ENCODE measurements at places on chromosomes 5 and 9. TPM values are rescaled to one million over a fixed set of nuclear protein-coding genes. Genes with fewer than 3 reads are reported as not detected.

DNA sequence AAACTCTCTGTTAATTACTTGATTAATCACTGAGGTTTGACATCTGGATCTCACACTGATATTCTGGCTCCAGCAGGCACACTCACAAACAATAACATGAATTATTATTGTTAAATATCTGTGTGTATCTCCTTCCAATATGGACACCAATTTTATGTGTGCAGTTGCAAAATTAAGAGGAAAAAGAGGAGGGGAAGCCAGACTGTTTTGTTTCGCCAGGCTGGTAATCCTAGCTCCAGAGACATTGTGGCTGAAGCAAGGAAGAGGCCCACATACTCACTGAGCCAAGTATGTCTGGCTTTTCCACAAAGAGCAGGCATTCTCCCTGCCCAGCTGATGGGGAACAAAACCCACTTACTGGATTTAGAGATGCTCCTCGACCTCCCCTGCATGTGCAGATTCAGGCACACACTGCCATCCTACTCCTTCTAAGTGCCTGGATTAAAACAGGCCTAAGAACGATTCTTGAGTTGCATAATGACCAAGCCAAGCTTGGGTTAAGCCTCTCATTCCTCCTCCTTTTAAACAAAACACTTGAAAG lies 181.9 kb downstream of the ESM1 start:
- no peaks in the 10 kb centered on the region for H3K36me3 ChIP-seq
- DNase-seq, result no peak
- no peaks in the 10 kb centered on the region for H3K27me3 ChIP-seq
- no peaks in the 10 kb centered on the region for H3K4me1 ChIP-seq
- no peak overlapping the region for H3K4me3 ChIP-seq

- H3K36me3 ChIP-seq, result no peaks in the 10 kb centered on the region
- peak; percentile 30 for DNase-seq
- no peaks in the 10 kb centered on the region for H3K27me3 ChIP-seq
- H3K4me1 ChIP-seq, result no peaks in the 10 kb centered on the region
Measured at GRCh38 chr9:31390403-31391025, 993.9 kb upstream of the ACO1 start.

- DNase-seq, result no peak
- H3K4me1 ChIP-seq, result no peaks in the 10 kb centered on the region
- no peak overlapping the region for H3K27ac ChIP-seq
- no peaks in the 10 kb centered on the region for H3K36me3 ChIP-seq
- no peak overlapping the region for H3K4me3 ChIP-seq
Measured at GRCh38 chr5:95777441-95777840, 45.1 kb downstream of the GLRX start.

- no peaks in the 10 kb centered on the region for H3K27me3 ChIP-seq
- no peaks in the 10 kb centered on the region for H3K36me3 ChIP-seq
- no peak for DNase-seq
- H3K4me1 ChIP-seq, result peaks cover 19% of the 10 kb centered on the region
- H3K27ac ChIP-seq, result no peak overlapping the region
Measured at GRCh38 chr5:178536541-178537466, 53.4 kb downstream of the COL23A1 start.

DNA sequence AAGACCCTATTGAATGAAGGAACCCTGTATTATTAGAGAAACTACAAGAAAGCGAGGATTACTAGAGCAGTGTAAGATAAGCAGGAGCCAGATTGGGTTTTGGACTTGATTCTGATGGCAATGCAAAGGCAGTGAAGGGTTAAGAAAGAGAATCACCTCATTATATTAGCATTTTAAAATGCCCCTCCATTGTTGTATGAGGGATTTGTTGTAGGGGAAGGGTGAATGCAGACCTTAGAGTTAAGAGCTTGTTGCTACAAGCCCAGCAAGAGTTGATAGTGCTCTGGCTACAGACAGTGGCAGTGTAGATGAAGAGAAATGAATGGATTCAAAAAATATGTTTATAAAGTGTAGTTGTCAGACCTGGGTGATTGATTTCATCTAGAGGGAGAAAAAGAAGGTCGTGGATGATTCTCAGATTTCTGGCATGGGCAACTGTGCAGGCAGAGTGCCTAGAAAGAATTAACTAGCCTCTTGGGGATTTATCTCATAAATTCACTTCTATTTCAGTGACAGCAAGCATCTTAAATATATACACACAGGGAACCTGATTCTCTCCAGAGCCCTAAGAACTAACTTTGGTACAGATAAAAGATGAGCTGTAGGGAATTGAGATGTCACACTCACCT lies 344.8 kb downstream of the ARRDC3 start:
- H3K4me3 ChIP-seq, result no peak overlapping the region
- no peaks in the 10 kb centered on the region for H3K27me3 ChIP-seq
- H3K27ac ChIP-seq, result no peak overlapping the region
- peaks cover 3% of the 10 kb centered on the region for H3K4me1 ChIP-seq
- H3K36me3 ChIP-seq, result no peaks in the 10 kb centered on the region
- no peak for DNase-seq

- H3K27me3 ChIP-seq, result no peaks in the 10 kb centered on the region
- no peaks in the 10 kb centered on the region for H3K36me3 ChIP-seq
- no peak overlapping the region for H3K4me3 ChIP-seq
- DNase-seq, result no peak
Measured at GRCh38 chr9:81028504-81028903, 660.8 kb downstream of the TLE1 start.

- H3K4me1 ChIP-seq, result peaks cover 13% of the 10 kb centered on the region
- H3K27ac ChIP-seq, result peak overlapping the region; percentile 75
- H3K27me3 ChIP-seq, result peaks cover 27% of the 10 kb centered on the region
- H3K4me3 ChIP-seq, result no peak overlapping the region
Measured at GRCh38 chr9:81824802-81825730, 103.2 kb upstream of the SPATA31D4 start.

DNA sequence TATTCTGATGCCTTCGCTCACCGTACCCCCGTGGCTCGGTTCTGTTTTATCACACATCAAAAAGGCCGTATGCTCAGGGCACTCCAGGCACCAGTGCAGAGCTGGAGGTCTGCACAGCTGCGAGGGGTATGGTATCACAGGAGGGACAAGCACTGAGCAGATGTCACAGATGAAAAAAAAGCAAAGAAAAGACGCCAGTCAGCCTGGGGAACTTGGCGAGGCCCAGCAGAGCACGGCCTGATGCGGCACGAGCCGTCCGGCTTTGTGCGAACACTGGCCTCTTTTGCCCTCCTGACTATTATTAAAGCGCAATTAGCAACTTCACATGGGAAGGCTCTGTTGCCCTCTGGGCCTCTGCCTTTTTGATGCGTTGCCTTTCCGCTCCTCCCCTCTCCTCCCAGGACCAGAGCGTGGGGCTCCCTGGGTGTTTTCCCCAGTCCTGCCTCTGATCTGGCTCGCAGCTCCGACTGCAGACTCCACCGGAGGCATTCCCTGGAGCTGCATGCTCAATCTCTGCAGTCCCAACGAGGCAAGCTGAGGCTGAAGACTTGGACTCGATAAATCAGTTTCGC lies 44.4 kb downstream of the AK8 start:
- peak; percentile 60 for DNase-seq
- H3K36me3 ChIP-seq, result no peaks in the 10 kb centered on the region
- no peak overlapping the region for H3K4me3 ChIP-seq
- H3K27ac ChIP-seq, result no peak overlapping the region
- peaks cover 15% of the 10 kb centered on the region for H3K4me1 ChIP-seq

DNA sequence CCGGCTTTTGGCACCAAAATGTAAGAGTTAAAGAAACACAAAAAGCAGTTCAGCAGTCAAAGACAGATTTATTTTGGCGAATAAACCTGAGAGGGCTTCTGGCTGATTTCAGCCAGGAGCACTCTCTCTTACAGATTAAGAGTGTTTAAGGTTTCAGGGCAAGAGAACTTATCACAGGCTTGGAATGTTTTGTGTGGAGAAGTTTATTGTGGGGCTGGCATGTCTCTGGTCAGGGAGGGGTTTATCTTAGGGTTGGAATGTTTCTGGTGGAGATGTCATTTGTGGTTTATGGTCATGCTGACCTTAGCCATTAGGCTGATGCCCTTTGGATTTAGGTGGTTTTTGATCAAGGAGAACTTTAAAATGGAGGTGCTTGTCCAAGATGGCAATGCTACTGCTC lies 622.3 kb upstream of the PTPRD start:
- DNase-seq, result no peak
- H3K27ac ChIP-seq, result no peak overlapping the region
- H3K27me3 ChIP-seq, result no peaks in the 10 kb centered on the region
- no peaks in the 10 kb centered on the region for H3K4me1 ChIP-seq
- H3K4me3 ChIP-seq, result no peak overlapping the region

- H3K27me3 ChIP-seq, result no peaks in the 10 kb centered on the region
- H3K27ac ChIP-seq, result no peak overlapping the region
- peak; percentile 70 for DNase-seq
- no peaks in the 10 kb centered on the region for H3K36me3 ChIP-seq
Measured at GRCh38 chr5:125117566-125117965, 371.1 kb upstream of the ZNF608 start.

- H3K36me3 ChIP-seq, result no peaks in the 10 kb centered on the region
- no peak overlapping the region for H3K4me3 ChIP-seq
- DNase-seq, result no peak
- H3K27ac ChIP-seq, result no peak overlapping the region
Measured at GRCh38 chr9:109787735-109788134, 7.7 kb downstream of the PALM2AKAP2 start.

DNA sequence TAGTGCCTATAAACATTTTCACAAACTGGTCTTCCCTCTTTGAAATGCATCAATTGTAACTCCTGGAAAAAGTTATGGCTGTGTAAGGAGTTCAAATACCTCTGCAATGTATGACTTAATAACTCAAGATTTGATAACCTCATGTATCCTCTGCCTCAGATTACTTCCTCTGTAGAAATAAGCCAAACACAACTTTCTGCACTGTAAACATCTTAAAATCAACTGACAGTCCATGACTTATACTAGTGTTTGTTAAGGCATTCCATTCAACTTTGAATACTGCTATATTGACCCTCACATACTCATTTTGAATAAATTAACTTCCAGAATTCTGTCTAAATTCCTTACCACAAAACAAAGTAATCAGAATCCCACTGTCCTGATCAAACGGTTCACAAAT lies 256.2 kb upstream of the POU5F2 start:
- no peaks in the 10 kb centered on the region for H3K36me3 ChIP-seq
- no peak for DNase-seq
- no peak overlapping the region for H3K27ac ChIP-seq

DNA sequence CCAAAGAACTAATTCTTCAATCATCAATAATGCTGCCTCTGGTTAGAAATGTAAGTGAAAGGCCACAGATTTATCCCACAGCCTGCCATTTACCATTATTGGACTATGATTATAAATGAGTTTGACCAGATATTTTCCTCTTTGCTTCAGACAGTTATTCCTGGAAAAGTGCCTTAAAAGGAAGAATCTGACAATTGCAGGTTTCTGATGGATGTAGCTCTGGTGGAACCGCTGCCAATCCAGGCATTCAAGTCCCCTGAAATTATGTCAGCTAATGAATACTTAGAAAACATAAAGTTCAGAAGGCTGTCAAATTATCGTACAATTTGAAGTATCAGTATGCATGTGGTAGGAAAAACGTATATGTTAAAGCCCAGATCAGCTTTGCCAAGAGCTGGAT lies 78.2 kb upstream of the NR4A3 start:
- DNase-seq, result no peak
- H3K27me3 ChIP-seq, result no peaks in the 10 kb centered on the region
- no peak overlapping the region for H3K27ac ChIP-seq
- no peaks in the 10 kb centered on the region for H3K4me1 ChIP-seq

- H3K27ac ChIP-seq, result no peak overlapping the region
- H3K4me3 ChIP-seq, result no peak overlapping the region
- no peak for DNase-seq
Measured at GRCh38 chr5:52738095-52738506, 49.6 kb upstream of the ITGA1 start.

SLC46A2 gene
- polyA plus RNA-seq, result 0.54 TPM

PCDHB7 gene
- 5.5 TPM for polyA plus RNA-seq

All from spinal cord (tissue), 10 donors.